NK-92 treated with Interleukin-12 subunit alpha and Interleukin-12 subunit beta, amount 100 ng/mL, for 24 hours (cell line): ENCODE measurements at places on chromosomes 2 and 18.

DNA sequence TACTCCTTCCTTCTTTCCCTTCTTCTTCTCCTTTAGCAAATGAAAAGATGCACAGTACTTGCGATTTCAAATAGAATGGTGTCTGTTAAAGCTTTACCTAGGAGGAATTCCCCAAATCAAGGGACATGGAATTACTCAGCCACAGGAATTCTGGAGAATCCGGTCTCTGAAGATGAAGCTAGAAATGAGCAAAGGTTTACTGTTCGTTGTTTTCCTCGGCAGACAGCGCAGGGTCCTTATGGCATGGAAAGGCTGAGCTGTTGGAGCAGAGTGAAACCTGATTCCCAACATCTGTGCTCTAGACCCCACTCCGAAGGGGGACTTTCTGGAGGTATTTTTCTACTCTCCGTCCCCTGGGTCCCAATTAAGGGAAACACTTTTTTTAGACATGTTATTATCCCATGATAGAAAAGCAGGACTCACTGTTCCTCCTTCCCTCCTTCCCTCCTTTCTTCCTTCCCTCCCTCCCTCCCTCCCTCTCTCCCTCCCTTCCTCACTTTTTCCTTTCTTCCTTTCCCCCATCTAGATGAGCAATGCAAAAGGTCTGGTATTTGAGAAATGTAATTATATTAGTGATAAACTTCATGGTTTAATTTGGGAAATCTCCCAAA is 47.1 kb downstream of the CDCA7 start:
- DNase-seq: no peak

GRCh38 chr2:1988049-1988448 is 243.7 kb upstream of the PXDN start:
- DNase-seq: no peak

GRCh38 chr2:238911376-238912227 is 63.7 kb downstream of the TWIST2 start:
- no peak for DNase-seq

DNA sequence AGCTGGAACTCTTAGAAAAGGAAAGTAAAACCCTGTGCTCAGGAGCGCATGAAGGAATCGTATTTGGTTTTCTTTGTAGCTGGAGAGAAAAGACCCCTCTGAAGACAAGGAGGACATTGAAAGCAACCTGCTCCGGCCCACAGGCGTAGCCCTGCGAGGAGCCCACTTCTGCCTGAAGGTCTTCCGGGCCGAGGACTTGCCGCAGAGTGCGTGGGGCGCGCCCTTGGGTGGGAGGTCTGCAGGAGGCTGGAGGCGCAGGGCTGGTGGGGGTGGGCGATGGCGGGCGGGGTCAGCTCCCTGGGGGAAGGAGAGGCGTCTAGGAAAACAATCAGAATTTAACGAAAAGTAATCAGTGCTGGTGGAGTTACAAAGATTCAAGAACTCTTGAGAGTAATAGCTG is 72.8 kb downstream of the DYSF start:
- no peak for DNase-seq

GRCh38 chr18:28412521-28412920 is 235.6 kb upstream of the CDH2 start:
- no peak for DNase-seq

- DNase-seq: no peak
Measured at GRCh38 chr2:42010743-42011298, 37.0 kb upstream of the PKDCC start.

- no peak for DNase-seq
Measured at GRCh38 chr2:101111917-101112771, 39.0 kb downstream of the TBC1D8 start.

DNA sequence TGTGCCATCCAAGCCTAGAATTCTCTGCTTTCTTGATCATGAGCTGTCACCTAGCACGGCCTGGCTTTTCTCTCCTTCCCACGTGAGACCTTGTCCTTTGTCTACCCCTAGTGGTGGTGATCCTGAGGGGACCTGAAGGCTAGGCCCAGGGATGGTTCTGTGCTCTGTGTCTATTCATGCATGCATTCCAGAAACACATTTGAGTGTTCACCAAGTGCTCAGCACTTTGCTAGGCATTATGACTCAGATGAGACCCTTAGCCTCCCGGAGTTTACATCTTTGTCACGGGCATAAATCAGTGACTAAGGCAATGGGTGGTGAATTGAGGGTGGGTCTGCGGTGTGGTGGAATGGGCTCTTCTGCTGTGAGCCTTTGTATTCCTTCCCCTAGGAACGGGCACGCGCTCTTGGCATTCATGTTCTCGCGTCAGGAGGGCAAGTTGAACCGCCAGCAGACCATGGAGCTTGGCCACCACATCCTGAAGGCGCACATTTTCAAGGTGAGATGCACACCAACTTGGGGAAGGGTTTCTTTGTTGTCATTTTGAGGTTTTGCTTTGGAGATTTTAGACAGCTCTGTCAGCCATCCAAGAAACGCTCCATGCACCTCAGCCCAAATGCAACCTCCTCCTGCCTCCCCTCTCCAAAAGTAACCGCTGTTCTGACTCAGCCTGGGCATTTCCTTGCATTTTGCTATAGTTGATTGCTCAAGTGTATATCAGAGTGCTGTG is 100.9 kb downstream of the WDSUB1 start:
- DNase-seq: no peak

DNA sequence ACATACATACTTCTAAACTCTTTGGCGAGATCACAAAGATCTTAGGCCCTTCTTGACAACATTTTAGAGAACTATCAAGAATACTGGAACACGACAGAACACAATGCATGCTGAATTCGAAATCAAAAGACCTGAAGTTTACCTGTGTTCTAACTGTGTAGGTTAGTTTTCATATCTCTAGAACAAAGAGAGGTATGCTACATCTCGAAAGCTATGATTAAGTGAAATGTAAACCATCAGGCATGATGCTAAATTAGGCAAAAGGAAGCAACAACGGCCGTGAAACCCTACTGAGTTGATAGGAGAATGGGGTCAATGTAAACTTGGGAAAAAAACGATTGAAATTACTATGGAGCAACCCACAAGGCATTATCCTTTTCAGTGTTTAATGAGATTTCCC is 43.7 kb downstream of the IKZF2 start:
- no peak for DNase-seq

GRCh38 chr18:24659827-24660720 is 199.6 kb downstream of the HRH4 start:
- DNase-seq: no peak

DNA sequence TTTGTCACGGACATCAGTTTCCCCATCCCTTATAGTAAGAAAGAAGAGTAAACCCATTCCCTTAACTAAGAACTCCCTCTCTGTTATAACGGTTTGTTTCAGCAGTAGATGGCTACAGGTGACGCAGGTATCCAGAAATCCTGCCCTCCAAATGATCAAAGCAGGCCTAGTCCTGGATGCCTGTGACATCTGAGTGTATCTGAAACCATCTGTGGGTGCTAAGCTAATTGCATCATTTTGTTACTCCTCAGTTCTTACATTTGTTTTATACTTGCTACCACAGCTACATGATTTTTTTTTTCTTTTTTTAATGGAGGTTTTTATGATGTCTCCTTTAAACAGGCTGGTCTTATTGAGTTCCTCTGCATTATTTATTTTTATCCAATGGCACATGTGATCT is 55.1 kb downstream of the AAK1 start:
- no peak for DNase-seq

DNA sequence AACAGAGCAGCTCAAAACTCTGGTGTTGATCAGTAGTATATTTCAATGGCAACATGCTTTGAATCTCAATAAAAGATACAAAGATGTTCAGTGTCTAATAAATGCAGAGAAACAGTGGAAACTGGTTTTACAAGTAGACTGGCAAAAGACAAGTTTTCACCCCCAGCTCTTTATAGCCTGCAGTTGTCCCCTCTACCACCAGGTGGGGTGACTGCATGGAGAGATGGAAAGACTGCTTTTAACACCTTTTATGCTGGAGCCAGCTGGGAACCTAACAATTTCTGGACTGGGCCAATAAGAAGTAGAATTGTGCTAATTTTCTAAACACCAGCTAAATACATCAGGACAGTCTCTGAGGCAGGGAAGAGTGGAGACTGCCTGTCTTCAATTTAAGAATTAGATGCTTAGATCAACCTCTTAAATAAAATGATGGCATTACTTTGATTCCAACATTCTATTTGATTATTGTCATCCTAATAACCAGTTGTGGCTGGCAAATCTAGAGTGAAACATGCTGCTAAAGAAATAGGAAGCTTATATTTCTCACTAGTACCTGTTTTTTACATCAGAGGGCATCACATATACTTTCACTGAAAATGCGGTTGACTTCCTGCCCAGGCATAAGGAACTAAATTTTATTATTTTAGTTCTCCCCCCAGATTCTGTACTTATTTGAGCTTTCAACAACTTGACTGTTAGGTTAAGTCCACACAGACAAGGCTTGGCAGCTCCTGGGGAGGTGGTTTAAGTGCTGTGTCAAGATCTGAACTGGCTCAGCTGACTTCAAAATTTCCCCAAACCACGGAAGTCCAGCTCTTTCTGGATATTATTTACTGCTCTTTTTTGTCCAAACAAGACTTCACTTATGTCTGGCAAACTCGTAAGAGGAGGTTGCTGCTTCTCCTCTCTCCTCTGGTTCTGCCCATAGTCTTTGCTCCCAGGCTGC is 140.5 kb downstream of the TPGS2 start:
- DNase-seq: peak; percentile 6

DNA sequence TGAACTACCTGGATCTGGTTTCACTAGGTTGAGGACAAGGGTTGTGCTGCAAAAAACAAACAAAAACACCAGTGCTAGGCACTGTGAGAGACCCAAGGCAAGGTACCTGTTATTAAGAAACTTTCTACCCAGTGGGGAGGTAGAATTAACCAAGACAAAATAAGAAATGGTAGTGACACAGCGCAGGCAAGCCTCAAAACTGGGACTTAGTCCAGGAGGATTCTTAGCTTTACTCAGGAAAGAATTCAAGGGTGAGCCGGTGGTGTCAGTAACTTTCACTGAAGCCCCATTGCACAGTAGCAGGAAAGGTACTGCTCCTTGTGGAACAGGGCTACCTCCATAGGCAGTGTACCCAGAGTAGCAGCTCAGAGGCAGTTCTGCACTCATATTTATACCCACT is 131.6 kb downstream of the SCG2 start:
- no peak for DNase-seq

DNA sequence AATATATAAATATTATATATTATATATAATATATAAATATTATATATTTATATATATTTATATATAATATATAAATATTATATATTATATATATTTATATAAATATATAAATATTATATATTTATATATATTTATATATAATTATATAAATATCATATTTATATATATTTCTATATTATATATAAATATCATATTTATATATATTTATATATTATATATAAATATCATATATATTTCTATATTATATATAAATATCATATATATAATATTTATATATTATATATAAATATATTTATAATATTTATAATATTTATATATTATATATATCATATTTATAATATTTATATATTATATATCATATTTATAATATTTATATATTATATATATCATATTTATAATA is 321.4 kb downstream of the CDH2 start:
- no peak for DNase-seq

- no peak for DNase-seq
Measured at GRCh38 chr2:170236680-170237047, 58.7 kb downstream of the MYO3B start.

DNA sequence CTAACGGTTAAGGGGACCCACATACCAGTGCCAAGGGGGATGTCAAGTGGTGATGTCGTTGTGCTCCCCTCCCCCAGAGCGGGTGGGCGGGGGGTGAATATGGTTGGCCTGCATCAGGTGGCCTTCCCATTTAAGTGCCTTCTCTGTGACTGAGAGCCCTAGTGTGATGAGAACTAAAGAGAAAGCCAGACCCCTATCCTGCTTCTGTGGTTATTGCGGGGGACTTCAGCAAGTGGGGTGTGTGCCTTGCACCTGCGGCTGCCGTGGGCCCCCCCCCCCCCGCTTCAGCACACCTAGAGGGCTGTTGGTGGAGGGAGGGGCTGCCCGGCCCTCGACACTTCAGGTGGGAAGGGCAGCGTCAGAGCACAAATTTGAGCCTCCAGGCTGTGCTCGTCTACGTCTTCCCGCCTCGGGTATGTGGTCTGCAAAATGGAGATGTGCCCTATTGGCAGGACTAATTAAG is 6.1 kb downstream of the CTDSP1 start:
- DNase-seq: no peak

- no peak for DNase-seq
Measured at GRCh38 chr2:192194265-192194865, 368 bp downstream of the TMEFF2 start.

- DNase-seq: no peak
Measured at GRCh38 chr2:43055985-43056384, 170.4 kb downstream of the ZFP36L2 start.

DNA sequence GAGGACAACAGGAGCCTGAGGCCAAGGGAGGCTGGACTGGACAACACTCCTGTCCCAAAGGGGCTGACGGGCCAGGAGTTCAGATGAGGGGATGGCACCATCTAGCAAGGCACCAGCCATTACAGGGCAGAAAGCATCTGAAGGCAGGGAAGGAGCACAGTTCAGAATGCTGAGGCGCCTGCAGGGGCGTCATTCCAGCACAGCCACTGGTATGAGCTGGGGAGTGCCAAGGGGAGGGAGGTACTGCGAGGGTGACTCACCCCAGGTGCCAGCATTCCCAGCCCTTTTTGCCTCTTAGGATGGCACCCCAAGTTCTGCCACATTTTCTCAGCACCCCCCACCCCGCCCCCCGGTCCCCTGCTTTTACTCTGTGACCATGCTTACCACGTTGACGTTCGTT is 129.8 kb upstream of the EPAS1 start:
- no peak for DNase-seq

DNA sequence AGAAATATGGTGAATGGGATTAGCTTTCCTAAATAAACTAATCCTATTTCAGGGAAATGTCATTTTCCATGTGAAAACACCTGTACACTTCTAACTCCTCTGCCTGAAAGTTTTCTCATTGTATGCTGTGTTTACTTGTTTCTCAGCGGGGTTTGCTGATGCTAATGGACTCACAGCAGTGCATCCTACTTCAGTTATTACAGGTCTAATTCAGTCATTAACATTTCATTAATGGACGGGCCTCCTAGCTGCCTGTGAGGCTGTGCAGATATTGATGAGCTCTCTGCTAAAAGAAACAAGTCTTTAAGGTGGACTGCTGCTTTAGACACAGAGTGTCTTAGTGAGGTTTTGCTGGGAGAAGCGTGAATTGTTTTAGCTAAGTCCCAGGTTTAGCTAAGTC is 1342.0 kb upstream of the ZEB2 start:
- DNase-seq: no peak

DNA sequence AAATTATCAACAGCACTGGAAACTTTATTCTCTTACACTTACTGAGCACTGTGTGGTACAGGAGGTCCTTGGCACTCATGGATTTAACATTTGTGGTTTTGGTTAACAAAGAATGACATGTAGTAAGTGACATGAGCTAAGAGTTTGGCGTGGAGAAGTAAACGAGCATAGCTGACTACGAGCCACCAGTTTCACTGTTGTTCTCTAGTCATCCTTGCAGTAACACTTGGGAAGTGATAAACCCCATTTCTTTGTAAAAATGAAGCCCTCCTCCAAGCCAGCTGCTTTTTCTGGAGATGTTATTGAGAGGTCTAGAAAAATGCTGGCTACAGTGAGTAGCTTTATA is 32.7 kb downstream of the QPCT start:
- DNase-seq: no peak

GRCh38 chr2:216683846-216684245 is 11.5 kb downstream of the IGFBP5 start:
- DNase-seq: peak; percentile 76
